ENCODE measurements at places on chromosomes 12 and 14.
A peak's percentile ranks its signal among the peaks of the same experiment; 100 is the strongest.

- DNase-seq: no peak
These were observed 207.2 kb upstream of the TMPO start for GRCh38 chr12:98308141-98308540.

DNA sequence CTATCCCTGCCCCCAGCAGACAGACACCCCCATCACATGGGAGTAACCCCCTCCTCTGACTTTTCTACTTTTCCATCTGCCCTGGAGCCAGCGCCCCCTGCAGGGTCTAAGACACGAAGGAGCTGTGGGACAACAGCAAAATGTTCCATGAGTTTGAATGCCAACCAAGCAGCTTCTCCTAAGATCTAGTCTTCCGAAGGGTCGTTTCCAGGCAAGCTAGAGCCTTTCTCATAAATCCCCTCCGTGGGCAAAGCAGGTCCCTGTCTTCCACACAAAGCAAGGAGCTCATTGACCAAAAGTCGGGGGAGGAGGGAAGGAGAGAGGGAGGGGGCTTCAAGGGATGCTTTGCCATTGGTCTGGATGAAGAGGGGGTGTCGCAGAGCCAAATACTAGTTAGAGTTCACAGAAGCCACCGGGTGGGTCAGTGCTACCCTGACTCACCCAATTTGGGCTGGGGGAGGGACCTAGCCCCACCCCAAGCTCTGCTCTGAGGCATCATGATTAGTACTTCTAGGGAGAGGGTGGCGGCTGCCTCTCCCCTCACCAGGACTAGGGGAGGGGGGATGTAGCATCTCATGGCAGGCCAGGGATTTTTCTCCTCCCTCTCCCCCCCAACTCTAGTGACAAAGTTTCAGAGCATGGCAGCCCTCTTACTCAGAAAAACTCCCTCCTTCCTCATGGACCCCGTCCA lies 1.6 kb downstream of the MSI1 start:
- DNase-seq: peak; percentile 52

- no peak for DNase-seq
These were observed 163.5 kb downstream of the MON2 start for GRCh38 chr12:62629971-62630739.

DNA sequence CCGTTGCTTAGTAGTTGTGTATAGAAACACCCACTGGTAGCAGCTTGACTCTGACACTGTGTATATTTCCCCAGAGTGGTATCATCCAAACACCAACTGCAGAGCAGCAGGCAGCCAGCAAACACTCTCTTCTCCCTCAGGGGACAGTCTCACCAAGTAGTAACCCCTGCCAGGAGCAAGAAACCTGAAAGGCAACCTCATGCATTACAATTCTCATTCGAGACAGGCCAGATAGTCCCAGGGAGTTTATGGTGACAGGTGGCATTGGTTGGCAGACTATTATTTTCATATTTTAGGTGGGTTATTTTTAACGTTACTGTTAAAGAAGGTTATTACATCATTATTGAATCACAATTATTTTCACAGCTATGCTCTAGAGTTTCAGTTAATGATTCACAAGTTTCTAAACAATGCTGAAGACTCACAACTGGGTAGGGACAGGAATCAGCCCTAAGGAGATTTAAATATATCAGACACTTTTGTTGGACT lies 222.8 kb downstream of the EGLN3 start:
- no peak for DNase-seq

- DNase-seq: no peak
These were observed 245.9 kb downstream of the ADAMTS20 start for GRCh38 chr12:43306066-43306465.

- no peak for DNase-seq
These were observed 108.1 kb upstream of the G2E3 start for GRCh38 chr14:30450631-30451545.

GRCh38 chr12:79331870-79332269 lies 358.9 kb downstream of the PAWR start:
- no peak for DNase-seq

- no peak for DNase-seq
These were observed 39.1 kb downstream of the TSPAN11 start for GRCh38 chr12:30965613-30965985.

DNA sequence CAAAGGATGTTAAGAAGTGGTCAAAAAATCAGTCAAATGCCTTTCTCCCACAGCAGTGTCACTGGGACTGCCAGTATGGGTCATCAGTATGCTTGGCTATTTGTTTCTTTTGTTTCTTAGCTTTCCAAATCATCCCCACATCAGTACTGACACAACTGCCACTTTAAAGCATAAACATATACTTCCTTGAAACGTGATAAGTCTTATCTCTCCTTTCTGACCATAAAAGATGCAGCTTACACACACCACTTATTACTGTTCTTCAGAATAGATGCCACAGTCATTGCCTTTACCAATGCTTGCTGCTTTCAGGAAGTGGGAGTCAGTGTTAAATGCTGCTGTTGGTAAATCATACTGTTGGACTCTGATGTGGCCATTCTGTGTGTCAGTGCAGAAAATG lies 18.6 kb upstream of the GARIN2 start:
- peak; percentile 13 for DNase-seq

- DNase-seq: no peak
These were observed 1.4 kb downstream of the B4GALNT1 start for GRCh38 chr12:57631566-57632072.

- DNase-seq: peak; percentile 52
These were observed 14.0 kb upstream of the DPF3 start for GRCh38 chr14:72907886-72908285.

- DNase-seq: no peak
These were observed 216.0 kb upstream of the SFSWAP start for GRCh38 chr12:131494741-131495524.

GRCh38 chr14:101840649-101841369 lies 79.3 kb downstream of the PPP2R5C start:
- no peak for DNase-seq

- DNase-seq: no peak
These were observed 26.7 kb downstream of the SLC35E3 start for GRCh38 chr12:68772714-68773113.

GRCh38 chr12:95997276-95997675 lies 1.1 kb upstream of the HAL start:
- DNase-seq: no peak

- DNase-seq: no peak
These were observed 16.1 kb upstream of the SH2B3 start for GRCh38 chr12:111389635-111390034.

DNA sequence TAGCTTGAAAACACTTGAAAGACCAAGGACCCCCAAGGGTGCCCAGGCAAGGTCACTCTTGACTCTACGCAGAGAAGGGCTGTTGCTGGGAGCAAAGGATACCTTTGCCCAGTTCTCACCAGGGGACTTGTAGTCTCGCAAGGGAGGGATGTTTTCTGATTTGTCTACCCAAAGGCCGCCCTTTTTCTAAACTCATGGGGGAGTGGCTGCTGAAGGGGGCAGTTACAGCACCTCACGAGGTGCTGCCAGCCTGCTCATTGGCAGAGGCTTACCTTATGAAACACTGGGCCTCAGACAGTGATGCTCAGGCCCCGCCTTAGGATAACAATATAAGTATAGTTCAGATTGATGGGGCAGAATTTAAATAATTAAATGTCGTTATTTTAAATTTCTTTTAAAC lies 107.0 kb downstream of the ETV6 start:
- DNase-seq: no peak

DNA sequence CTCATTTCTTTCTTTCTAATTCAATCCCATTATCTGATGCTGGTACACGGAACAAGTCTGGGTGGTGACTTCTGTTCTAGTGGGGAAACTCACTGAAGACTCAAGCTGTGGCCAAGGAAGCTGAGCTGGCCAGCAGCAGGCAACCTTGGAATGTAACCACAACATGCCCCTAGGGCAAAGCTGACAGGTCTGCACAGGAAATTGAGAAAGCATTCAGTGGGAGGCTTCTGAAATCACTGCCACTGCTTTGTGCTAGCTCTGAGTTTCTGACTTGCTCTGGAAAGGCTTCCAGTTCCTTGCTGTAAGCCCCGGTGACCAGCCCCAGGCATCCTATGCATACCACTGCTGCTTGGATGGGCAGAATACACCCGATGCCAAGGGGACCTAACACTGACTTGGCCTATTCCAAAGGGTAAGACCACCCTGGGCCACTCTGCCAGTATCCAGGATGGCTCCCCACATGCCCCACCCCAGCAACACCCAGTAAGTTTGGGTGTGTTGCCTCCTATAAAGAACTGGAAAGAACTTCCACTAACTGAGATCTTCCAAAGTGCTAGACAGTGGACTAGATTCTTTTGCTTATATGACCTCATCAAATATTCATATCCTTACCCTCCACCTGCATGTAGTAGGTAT lies 84.5 kb upstream of the CDKN3 start:
- DNase-seq: no peak

DNA sequence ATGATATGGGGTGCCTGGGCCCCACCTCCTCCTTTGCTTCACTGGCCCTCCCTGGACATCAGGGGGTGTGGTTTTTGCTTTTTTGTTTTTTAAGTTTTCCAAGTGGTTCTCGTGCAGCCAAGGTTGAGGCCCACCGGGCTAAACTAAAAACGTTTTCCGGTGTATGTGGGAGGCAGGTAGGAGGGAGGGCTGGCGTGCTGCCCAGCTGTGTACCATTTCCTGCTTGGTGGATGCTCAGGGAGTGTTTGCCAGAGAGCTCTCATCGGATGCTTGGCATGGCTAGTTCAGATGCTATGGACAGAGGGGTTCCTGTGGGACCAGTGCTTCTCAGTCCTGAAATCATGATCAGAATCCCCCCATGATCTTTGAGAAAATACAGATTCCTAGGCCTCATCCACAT lies 246.4 kb downstream of the CACNA1C start:
- DNase-seq: no peak

DNA sequence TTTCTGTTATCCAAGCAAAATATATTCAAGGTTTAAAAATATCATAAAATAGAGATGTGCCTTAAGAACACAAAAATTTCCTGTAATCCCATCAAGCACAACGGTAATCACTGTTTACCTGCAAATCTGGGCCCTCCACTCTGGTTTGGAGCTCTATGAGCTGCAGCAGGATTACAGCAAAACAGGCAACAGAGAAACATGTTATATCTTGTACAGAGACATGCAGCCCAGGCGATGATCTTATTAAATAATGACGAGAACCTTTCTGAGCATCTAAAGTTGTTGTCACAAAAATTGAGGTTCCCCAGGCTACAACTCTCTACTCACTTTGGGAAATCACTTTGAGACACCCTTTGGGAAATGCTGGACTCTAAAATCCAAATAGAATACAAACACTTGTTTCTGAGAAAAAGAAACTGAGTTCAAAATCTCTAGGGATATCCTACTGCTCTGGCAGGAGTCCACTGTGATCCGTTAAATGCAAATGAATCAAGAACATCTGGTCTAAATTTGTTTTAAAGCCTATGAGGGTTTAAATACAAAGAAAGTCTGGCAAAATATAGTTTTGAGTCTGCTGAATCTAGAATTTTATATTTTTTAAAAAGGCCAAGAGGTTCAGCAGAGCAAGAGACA lies 36.3 kb downstream of the STON2 start:
- no peak for DNase-seq

GRCh38 chr14:36493761-36494160 lies 26.3 kb downstream of the NKX2-1 start:
- no peak for DNase-seq

- DNase-seq: no peak
These were observed 571.7 kb downstream of the RPS29 start for GRCh38 chr14:49014476-49014875.

- no peak for DNase-seq
These were observed 4.4 kb downstream of the ITGA7 start for GRCh38 chr12:55703288-55703687.

GRCh38 chr12:108689314-108690190 lies 41.8 kb downstream of the CORO1C start:
- no peak for DNase-seq

- DNase-seq: no peak
These were observed 155.0 kb downstream of the NUAK1 start for GRCh38 chr12:105983622-105984320.

- DNase-seq: no peak
These were observed 150.1 kb downstream of the NTF3 start for GRCh38 chr12:5582018-5582417.

DNA sequence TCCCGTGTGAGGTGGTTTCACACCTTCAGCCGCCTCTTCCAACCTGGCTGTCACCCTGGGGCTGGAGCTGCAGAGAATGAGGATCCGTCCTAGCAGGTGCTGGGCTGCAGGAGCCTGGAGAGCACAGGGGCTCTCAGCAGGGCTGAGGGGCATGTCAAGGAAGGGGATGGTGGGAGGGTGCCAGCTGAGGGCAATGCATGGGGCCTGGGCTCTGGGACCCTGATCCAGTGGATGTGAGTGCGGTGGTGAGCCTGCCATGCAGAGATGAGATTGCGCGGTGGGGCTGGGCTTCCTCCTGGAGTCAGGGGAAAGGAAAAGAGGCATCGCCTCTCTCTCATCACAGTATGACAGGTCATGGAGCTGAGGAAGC lies 31.5 kb downstream of the ANAPC7 start:
- DNase-seq: no peak

DNA sequence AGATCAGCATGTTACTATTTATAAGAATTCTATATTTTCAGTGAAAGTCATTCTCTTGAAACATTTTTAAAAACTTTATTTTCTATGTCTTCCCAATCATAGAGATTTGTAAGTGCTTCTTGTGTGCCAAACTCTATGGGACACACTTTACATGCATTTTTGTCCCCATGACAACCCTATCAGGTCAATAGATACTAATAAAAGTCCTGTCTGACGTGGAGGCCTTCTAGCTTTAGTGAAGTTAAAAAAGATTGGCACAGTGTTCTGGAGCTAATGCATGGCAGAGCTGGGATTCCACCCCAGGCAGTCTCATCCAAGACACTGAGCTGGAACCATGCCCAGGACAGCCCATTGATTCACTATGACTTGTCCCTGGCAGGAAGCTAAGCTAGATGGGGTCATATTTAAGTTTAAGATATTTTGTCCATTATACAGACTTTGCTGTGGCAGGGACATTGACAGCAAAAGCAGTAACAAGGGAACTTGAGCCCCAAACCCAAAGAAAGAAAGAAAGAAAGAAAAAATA lies 28.1 kb downstream of the TTC6 start:
- no peak for DNase-seq

DNA sequence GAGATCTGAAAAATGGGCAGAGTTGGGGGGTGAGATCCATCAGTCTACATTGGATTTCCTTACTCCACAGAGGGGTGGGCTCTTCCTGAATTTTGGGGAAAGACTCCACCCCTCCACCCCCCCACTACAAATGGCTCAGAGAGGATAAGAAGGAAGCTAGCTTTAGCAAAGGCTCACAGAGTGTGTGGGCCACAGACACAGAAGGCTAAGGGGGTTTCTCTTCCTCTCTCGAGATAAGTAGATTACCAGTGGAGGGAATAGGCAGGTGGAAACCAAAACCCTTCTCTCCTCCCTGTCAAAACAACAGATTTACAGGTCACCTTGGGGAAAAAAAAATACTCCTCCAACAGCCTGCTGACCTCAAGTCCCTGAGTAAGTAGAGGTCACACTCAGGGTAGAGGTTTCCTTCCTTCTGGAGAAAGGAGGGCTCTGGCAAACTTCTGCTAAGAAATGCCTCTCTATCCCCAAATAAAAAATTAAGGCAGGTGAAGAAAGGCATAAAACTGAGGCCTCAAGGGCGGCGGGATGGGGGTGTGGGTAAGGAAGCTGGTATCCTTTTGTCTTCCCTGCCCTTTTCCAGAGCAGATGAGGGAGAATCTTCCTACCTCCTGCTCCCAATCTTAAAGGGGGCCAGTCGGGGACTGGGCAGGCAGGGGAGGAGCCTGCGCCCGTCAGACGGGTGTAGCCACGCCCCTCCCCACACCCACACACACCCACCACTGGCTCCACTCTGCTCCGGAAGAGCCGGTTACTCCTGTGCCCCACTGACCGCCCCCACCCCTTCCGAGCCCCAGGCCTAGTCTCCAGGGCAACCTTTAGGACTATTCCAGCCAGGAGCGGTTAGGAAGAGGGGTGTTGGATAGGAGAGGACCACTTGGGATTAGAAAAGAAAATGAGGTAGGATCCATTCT lies 1.9 kb upstream of the BAZ2A start:
- DNase-seq: peak; percentile 82

- DNase-seq: peak; percentile 12
These were observed 217.1 kb upstream of the BTG1 start for GRCh38 chr12:92362785-92363184.
